NK-92 treated with Interleukin-12 subunit alpha and Interleukin-12 subunit beta, amount 100 ng/mL, for 24 hours (cell line): ENCODE measurements at places on chromosomes 7 and 10.

DNA sequence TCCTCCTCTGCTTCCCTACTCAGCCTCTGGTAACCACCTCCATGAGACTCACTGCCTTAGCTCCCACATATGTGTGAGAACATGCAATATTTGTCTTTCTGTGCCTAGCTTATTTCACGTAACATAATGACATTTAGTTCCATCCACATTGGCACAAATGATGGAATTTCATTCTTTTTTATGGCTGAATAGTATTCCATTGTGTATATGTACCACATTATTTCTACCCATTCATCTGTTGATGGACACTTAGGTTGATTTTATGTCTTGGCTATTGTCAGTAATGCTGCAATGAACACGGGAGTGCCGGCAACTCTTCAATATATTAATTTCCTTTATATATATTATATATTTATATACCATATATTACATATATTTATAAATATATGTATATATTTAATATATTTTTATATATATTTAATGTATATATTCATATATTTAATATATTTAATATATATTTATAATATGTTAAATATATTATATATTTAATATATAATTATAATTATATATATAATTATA lies 1046.9 kb downstream of the DNAJB9 start:
- no peak for DNase-seq

DNA sequence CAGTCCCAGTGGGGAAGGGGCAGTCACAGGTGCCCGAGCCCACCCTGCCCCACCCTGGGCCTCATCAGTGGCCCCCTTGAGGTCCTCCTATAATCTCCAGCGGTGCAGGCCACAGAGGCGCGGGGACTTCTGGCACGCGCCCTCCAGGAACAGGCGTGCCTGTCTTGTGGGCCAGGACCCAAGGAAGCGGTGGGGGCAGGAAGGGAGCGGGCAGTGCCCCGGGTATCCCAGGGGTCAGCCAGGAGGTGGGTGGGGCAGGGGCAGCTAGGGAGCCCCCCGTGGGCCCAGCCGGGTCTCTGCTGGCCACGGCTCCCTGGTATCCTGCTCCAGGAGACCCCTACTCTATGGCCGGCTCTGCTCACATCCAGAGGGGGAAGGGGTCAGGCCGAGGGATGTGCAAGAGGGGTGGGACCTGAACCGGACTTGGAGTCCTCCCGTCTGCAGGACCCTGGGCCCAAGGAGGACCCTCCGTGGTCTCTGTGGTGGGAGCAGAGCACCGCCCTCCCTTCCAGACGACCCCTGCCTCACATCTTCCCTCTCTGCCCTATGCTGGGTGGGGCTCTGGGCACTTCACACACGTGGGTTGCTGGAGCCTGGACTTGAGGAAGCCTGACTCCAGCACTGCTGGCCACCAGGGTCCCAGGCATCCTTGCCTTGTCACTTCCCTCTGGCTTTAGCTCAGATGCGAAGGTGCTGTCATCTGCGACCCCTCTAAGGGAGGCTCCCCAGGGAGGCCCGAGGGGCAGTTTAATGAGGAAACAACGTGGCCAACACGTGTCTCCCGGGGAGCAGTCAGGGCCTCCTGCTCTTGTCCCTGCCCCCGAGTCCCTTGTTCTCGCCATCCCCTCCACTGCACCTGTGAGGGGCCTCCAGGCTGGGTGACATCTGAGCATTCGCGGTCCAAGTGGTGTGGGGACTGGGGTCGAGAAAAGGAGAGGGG lies 18.3 kb upstream of the GRIFIN start:
- DNase-seq: no peak

GRCh38 chr10:86399514-86399878 lies 32.9 kb upstream of the GRID1 start:
- DNase-seq: no peak

DNA sequence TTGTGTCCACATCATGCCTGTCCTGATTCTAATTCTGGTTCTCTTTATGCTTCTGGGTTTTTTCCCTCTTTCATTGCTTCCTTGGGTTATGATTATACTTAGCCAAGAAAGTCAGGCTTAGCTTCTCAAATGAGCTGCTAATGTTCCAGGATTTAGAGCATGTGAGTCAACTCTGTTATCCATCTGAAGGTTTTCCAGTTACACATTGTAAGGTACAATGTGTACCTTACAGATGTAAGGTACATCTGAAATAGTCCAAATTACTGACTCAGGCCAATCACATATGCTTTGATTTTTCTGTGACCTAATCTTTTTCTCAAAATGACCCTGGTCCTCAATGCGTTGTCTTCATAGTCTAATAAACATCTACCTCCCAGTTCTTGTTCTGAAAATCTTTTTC lies 13.3 kb upstream of the MIOS start:
- DNase-seq: no peak

GRCh38 chr7:4247106-4247876 lies 434.8 kb upstream of the FOXK1 start:
- no peak for DNase-seq

DNA sequence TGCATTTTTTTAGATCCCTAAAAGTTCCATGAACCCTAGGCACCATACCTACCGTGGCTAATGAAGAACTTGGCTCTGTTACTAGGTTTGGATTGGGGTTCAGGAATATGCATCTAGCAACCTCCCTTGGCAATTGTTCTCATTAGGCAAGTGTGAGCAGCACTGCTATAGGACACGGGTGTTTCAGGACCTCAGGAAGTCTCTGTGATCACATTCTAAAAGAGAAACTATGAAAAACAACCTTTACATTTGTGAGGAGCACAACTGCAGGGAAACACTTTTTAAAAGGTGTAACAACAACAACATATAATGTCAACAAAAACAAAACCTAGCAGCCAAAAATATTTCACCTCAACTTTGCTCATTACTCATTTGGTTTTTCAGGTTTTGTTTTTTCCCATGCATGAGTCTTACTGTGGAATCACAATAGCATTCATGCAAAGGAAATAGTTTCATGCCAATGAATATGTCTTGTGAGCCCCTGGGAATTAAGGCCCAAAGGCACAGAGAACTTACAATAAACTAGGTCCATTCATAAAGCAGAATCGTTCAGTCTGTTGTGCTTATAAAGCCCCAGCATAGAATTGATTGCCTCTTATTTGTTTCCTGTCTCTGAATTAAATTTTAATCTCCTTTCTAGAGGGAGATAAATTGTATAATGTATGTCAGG lies 255.7 kb upstream of the DGKB start:
- no peak for DNase-seq

GRCh38 chr10:66455304-66455703 lies 470.5 kb upstream of the LRRTM3 start:
- no peak for DNase-seq

- no peak for DNase-seq
These were observed 1.4 kb downstream of the MTURN start for GRCh38 chr7:30136117-30136731.

GRCh38 chr10:64369885-64370773 lies 848.9 kb downstream of the REEP3 start:
- no peak for DNase-seq

GRCh38 chr7:156514851-156515250 lies 125.7 kb upstream of the RNF32 start:
- no peak for DNase-seq

- no peak for DNase-seq
These were observed 190.9 kb downstream of the RPS24 start for GRCh38 chr10:78224602-78225001.

DNA sequence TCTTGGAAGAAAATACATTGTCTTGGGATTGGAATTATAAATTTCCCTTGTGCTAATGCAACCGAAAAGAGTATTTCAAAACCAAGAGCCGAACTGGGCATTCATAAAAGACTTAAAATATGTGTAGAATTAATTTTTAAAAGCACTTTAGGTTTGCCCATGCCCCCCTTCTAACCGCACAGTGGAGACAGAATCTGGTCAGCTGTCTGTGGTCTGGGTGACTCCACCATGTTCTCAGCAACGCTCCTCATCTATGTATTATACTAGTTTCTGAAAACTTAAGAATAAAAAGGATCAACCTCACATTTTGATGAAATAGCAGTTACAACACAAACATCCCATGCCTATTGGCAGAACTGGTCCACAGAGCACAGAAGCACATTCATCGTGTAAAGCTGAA lies 192.6 kb upstream of the C7orf33 start:
- no peak for DNase-seq

DNA sequence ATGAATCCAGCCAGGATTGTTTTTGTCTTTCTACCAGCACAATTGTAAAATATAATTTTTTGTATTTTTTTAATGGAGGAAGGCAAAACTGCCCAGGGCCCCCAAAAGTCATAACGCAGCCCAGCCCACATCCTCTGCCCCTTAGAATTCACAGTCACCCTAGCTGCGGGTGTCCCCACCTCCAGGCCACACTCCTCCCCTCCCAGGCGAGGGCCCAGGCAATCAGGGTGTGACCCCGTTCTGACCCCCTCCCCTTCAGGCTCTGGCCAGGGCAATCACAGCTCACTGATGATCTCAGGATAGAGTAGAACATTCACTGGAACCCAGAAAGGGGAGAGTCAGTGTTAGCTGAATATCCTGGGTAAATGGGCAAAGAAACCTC lies 92.0 kb upstream of the MACROH2A2 start:
- DNase-seq: no peak

GRCh38 chr10:58180666-58181065 lies 87.0 kb downstream of the IPMK start:
- no peak for DNase-seq

GRCh38 chr10:70479165-70479581 lies 606 bp downstream of the PALD1 start:
- DNase-seq: no peak

- no peak for DNase-seq
These were observed 207.7 kb downstream of the ZEB1 start for GRCh38 chr10:31526681-31527080.
